ENCODE measurements at places on chromosomes 11 and 22. TPM values are rescaled to one million over a fixed set of nuclear protein-coding genes. Genes with fewer than 3 reads are reported as not detected.
A peak's percentile ranks its signal among the peaks of the same experiment; 100 is the strongest.

- no peak for DNase-seq
These were observed 28.6 kb downstream of the ARHGAP8 start for GRCh38 chr22:44780876-44781449.

Gene GUCY1A2
- 2.0 TPM for total RNA-seq

GRCh38 chr11:12728417-12728816 is 54.2 kb downstream of the TEAD1 start:
- no peak for DNase-seq

Gene DENND6B
- 4.5 TPM for total RNA-seq

DNA sequence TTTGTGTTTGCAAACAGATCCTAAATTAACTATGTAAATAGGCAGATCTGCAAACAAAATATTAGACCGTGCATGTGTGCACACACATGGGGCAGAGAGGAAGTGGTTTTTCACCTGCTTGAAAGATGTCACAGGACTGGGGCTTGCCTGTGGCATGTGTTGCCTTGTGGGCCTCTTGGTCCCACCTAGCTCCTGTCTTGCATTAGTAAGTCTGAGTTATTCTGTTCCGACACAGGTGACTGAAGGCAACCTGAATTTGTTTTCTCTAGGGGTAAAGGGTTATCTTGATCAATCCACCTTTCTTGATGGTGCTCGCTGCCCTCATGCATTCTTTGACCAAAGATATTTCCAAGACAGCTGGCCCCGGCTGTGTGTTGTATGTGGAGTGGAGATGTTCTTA is 667.5 kb downstream of the NTM start:
- DNase-seq, result no peak

- DNase-seq, result no peak
These were observed 74.9 kb downstream of the RPL27A start for GRCh38 chr11:8757533-8757932.

Gene HOATZ
- not detected for total RNA-seq

Gene RFPL2
- not detected for total RNA-seq

- no peak for DNase-seq
These were observed 34.9 kb upstream of the ACER3 start for GRCh38 chr11:76825726-76826396.

Gene CARD18
- not detected for total RNA-seq

Gene TSSK2
- total RNA-seq, result not detected

- DNase-seq, result no peak
These were observed 228.3 kb downstream of the FAM181B start for GRCh38 chr11:82505379-82505778.

GRCh38 chr22:49155039-49155769 is 672.5 kb downstream of the BRD1 start:
- DNase-seq, result no peak

DNA sequence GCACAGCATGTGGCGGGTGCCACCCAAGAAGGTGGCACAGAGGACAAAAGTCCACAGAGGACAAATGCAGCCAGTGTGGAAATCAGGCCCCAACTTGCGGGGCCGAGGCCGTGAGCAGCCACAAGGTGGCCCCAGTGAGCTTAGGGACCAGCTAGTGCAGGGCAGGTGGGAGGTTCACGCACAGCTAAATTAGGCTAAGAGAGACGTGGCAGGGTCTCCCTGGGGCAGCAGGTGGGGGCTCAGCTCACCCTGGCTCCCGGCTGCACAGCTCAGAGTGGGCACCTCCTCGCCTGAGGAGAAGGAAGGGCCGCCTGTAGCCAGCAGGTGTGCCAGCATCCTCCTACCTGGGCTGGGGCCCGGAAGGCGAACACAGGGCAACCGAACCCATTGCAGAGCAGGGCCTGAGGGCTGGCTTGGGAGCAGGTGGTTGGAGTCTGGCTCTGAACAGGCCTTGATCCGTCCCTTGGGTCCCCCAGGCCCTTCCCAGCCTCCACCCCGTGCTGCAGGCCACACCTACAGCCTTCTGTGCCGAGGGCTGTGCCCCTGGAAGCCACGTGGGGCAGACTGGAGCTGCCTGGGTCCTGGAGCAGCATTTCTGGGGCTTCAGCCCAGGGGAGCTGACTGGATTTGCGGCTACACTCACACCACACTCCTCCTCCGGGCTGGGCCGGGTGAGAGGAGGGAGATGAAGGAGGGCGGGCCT is 26.1 kb upstream of the CELSR1 start:
- DNase-seq, result no peak

- DNase-seq, result no peak
These were observed 108.4 kb upstream of the ZC3H12C start for GRCh38 chr11:109984634-109985289.

- DNase-seq, result no peak
These were observed 8.8 kb downstream of the RIN1 start for GRCh38 chr11:66327171-66328030.

Gene DDTL
- total RNA-seq, result 0.75 TPM

Gene HTR3A
- total RNA-seq, result 0.25 TPM

Gene PKP3
- 23.9 TPM for total RNA-seq

GRCh38 chr11:134639586-134640330 is 227.7 kb upstream of the B3GAT1 start:
- no peak for DNase-seq

GRCh38 chr22:50399751-50400331 is 56.7 kb downstream of the PPP6R2 start:
- no peak for DNase-seq

Gene EMID1
- 6.0 TPM for total RNA-seq

GRCh38 chr22:17268501-17269223 is 49.4 kb upstream of the ADA2 start:
- no peak for DNase-seq

- DNase-seq, result no peak
These were observed 82.4 kb upstream of the CD44 start for GRCh38 chr11:35056391-35057093.

DNA sequence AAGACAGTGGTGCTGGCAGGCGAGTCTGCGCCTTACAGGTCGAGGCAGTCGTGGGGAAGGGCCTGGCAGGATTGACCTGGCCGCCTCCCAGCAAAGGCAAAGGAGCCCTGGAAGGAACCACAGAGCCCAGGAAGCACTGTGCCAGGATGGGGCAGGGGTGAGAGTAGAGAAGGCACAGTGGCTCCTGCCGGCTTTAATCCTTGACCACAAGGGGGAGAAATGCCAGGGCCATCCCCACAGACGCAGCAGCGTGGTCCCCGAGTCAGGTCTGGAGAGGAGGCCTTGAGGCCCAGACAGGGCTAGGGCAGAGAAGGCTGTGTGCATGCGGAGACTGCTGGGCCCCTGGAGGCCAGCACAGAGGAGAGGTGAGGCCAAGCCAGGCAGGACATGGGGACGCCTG is 9.9 kb upstream of the NDUFS8 start:
- no peak for DNase-seq

DNA sequence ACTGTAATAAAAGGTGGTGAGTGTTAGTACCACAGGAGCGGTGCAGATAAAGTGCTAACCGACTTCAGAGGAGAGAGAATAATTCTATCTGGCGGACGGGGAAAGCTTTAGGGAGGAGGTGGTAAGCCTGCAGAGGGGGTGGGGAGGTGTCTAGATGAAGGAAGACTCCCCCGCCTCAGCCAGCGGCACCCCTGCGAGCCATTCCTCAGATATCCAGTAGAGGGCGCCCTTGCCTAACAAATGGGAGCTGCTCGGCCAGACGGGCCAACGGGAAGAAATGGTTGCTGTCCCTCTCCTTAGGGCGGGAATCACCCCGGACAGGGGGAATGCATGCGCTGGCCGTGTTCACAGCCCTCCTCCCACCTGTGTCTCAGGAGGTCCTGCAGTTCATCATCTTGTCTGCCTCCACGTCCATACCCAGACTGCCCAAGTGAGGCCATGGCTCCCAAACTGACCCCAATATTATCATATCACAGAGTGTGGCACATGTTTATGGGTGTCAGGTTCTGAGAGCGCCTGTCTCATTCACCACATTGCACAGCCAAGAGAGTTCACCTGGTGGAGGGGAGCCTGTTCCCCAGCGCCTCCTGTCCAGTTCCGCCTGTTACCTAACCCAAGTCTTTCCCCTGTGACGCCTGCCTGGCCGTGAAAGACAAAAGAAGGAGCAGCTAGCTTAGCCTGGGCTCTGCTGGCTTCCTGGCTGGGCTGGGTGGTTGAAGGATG is 85.5 kb downstream of the ST3GAL4 start:
- DNase-seq, result no peak

- no peak for DNase-seq
These were observed 293.8 kb upstream of the B3GAT1 start for GRCh38 chr11:134705858-134706257.

DNA sequence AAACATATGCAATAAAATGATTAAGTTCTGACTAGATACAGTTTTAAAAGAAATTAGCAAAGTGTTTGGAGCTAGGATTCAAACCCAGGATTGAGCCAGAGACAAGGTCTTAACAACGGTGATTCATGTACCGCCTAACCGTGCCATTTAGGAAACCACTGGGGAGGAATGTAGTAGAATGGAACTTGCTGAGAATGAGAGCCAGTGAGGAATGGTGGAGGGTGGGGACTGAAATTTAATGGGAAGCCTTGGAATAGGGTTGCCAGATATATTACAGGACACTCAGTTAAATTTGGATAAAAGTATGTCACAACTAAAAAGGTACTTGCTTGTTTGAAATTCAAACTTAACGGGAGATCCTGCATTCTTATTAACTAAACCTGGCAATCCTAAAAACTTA is 30.4 kb upstream of the TMEM86A start:
- DNase-seq, result no peak

DNA sequence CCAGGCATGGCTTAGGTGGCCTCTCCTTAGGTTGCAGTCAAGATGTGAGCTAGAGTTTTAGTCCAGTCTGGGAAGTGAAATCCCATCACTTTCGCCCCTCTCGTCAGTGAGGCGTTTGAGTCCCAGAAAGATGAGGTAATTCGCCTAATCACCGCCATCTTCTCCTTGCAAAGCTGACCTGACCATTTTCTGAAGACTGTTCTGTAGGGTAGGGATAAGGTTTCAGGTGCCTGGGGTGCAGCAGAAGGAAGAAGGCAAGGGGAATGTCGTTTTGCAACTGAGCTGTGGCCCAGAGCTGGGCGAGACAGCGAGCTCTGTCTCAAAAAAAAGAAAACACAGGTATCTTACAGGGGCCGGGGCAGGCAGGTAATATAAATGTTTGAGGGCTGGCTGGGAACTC is 61.7 kb upstream of the CECR2 start:
- DNase-seq, result no peak

DNA sequence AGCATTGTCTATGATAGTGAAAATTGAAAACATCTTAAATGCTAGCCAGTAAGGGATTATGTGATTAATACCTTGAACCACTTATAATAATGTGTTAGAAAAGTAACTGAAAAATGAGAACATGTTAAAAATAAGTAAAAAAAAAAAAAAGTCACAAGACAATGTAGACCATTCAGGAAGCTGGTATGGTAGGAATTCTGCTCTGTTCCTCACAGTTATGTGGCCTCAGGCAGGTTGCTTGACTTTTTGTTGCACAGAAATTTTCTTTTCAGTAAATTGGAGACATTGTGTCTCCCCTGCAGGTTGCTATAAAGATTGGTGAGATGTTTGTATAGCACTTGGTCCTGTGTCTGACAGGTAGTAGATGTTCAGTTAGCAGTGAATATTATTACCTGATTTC is 17.3 kb upstream of the PLET1 start:
- peak; percentile 34 for DNase-seq

Gene TP53AIP1
- not detected for total RNA-seq

Gene DTX4
- 7.4 TPM for total RNA-seq

DNA sequence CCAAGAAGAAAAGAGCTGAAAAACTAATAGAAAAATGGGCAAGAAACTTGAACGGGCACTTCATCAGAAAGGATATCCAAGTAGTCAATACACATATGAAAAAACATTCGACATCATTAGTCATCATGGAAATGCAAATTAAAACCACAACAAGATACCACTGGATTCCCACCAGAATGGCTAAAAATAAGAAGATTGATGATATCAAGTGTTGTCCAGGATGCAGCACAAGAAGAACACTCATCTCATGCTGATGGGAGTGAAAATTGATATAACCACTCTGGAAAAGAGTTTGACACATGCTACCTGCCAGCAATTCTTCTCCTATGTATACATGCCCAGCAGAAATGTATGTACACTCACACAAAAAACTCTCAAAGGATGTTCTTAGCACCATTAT is 26.9 kb upstream of the SCUBE2 start:
- DNase-seq, result no peak

DNA sequence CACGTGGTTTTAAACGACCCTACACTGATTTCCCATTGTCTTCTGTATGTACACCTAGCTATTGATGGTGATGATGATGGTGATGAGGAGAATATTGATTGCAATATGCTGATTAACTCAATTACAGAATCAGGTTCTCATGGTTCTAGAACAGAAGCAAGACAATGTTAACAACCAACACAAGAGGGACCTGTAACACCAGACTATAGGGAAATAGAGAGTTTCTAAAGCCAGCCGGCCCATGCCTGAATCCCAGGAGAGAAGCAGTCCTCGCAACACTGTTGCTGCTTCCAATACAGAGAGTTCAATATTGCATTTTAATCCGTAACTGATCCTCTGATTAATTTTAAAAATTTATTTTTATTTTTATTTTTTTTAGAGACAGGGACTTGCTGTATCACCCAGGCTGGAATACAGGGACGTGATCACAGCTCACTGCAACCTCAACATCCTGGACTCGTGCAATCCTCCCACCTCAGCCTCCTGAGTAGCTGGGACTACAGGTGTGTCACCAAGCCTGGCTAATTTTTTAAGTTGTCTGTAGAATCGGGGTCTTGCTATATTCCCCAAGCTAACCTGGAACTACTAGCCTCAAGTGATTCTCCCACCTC is 22.2 kb upstream of the UBASH3B start:
- no peak for DNase-seq

DNA sequence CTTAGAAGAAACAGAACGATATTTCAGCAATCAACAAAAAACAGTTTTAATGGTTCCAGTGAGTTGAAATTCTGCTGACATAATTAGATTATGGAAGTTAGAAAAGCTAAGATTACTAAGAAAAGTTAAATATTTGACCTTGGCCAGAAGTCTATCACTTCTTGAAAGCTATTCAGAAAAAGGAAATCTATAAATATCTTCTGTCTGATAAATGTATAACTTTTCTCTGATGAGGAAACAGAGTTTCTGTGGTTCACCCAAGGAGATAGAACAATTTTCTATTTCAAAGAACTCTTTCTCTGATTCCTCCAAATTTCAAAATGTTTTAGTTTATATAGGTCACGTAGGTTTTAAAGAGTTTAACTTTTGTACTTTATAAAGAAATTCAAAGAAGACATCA is 438.4 kb upstream of the CHORDC1 start:
- no peak for DNase-seq

Gene WBP2NL
- 2.6 TPM for total RNA-seq

Gene SYT7
- total RNA-seq, result 15.9 TPM

- no peak for DNase-seq
These were observed 3.6 kb downstream of the FIBP start for GRCh38 chr11:65884716-65885092.

DNA sequence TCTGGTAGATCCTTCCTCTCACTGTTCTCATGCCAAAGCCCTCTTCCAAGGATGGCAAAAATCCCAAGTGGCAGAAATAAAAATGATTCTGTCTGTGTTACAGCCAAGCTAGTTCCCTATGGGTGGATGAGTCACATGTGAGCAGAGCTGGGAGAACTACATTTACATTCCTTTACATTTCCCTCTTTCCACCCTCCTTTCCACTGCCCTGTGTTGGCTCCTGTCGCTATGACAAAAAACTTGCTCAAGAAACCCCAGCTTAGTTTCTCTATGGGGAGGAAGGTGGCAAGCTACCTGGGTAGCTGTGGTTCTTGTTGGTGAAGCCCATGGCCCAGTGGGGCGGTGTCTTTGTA is 10.2 kb upstream of the DDB2 start:
- DNase-seq, result no peak

Gene YPEL1
- total RNA-seq, result 4.9 TPM

GRCh38 chr11:45216901-45217300 is 69.2 kb downstream of the SYT13 start:
- no peak for DNase-seq

GRCh38 chr11:113557926-113558325 is 82.7 kb upstream of the DRD2 start:
- no peak for DNase-seq

Gene PARVG
- total RNA-seq, result not detected

Measured in kidney epithelial cell (primary cell).